HepG2 (cell line): ENCODE measurements at places on chromosomes 3 and 15. TPM values are rescaled to one million over a fixed set of nuclear protein-coding genes. Genes with fewer than 3 reads are reported as not detected.
A peak's percentile ranks its signal among the peaks of the same experiment; 100 is the strongest.

DNA sequence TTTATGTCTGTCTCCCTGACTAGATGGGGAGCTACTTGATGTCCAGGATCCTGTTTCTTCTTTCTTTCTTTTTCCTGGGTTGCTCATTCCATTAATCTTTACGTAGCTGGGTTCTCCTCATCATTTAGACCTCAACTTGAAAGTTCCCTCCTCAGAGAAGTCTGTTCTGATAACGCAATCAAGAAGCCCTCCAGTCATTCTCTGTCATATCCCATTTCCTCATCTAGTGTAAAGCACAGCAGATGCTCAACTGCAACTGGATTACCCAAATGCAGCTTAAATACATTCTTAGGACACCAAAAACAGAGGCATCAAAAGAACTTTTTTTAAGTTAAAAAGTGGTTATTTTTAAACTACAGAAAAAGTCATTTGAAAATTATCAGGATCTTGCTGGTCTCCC, 51.7 kb upstream of the ST3GAL6 start:
- DNase-seq: no peak

- no peak for DNase-seq
Measured at GRCh38 chr3:97228966-97229365, 414.6 kb downstream of the EPHA6 start.

- DNase-seq: no peak
Measured at GRCh38 chr3:52280050-52280461, 1.6 kb upstream of the WDR82 start.

DNA sequence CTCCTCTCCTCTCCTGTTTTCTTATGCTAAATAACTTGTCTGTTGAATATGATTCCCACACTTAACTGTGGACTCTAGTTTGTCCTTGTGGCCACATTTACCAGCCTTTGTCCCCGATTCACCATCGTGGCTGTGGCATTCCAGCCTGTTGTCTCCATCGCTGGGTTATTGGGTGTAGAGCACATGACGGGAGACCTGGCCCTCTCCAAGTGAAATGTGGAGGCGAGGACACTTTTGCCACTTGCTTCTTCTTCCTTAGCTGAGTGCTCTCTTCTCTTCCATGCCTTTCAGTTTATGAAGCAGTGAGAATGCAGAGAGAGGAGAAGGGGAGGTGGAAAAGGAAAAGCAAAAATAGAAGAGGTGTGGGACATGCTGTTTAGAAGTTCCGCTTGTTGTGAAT, 61.5 kb upstream of the SAMMSON start:
- DNase-seq: no peak

- DNase-seq: peak; percentile 45
Measured at GRCh38 chr3:127121885-127122284, 71.0 kb upstream of the PRR23E start.

GRCh38 chr3:170475092-170475685, 56.5 kb downstream of the CLDN11 start:
- no peak for DNase-seq

DNA sequence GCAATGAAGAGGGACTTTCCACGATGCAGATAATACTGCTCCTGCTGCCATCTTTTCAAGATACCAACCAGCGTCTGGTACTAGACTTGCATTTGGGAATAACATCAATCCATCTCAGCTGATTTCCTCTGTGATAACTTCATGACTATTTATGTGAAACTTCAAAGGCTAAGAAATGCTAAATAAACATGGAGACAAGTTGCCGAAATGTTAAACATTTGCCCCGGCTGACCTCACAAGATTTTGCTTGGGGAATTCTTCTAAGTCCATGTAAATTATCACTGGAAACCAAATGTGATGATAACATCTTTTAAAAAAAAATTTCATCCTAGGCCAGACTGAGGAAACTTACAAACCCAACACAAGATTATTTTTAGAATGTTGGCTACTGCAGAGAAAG, 185.8 kb upstream of the PRICKLE2 start:
- no peak for DNase-seq

NOX5 gene
- not detected in 2 replicates for total RNA-seq

PLCB2 gene
- total RNA-seq: not detected in 2 replicates
